ENCODE measurements at places on chromosomes 7 and 10.

- no peak for DNase-seq
Observed at GRCh38 chr7:29563590-29564495, at the start of gene PRR15. TSS of gene PRR15 (plus strand) at chr7:29563835. CDS start at chr7:29566330, 2,495 bp downstream.

- peak; percentile 44 for DNase-seq
Observed at GRCh38 chr10:9762966-9763656, 1254.6 kb upstream of the CELF2 start.

DNA sequence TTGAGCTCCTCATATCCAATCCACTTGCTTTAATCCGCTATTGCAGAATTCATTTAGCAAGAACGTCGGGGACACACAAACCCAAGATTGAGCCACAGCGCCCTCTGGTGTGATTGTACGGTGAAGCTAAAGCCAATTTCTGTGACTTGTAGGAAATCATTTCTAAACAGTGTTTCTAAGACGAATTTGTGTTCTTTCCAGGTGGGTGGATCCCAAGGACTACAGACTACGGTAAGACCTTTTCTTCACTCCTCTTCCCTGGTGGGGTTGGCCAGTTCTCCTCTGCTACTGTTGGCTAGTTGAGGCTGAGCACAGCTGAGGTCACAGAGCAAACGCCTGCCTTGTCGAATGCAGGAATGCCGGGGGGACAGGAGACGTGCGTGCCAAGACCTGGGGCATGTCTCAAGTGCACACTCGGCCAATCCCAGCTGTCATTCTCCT, 5.2 kb downstream of the DMBT1 start:
- peak; percentile 30 for DNase-seq

DNA sequence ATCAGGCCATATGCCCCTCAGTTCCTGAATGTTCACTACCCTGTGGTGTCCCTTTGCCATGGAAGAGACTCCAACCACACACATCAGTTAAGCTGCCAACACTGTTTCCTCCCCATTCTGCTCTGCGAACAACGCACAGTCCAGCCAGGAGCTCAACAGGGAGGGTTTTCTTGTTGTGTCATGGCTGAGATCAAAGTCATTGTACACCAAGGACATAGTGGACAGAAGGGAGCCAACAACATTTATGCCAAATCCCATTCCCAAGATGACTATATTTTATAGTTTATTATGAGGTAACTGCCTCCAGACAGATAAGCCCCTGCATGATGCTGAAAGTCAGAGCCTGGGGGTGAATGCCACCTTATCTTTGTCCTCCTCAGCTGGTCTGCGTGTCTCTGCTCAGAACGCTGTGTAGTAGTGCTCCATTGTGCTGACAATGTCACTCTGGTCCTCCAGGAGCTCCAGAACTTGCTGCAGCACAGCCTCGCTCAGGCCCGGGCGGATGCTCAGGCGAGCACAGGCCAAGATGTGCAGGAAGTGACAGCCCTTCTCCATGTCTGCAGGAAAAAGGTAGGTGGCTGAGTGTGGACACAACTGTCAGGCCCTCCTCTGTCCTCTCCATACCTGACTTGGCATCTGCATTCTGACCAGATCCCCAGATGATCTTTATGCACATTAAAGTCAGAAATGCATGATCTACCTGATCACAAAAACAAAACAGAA, 27.1 kb upstream of the SH3PXD2A start:
- DNase-seq: no peak

GRCh38 chr10:9137368-9137767, 1082.9 kb downstream of the GATA3 start:
- no peak for DNase-seq

DNA sequence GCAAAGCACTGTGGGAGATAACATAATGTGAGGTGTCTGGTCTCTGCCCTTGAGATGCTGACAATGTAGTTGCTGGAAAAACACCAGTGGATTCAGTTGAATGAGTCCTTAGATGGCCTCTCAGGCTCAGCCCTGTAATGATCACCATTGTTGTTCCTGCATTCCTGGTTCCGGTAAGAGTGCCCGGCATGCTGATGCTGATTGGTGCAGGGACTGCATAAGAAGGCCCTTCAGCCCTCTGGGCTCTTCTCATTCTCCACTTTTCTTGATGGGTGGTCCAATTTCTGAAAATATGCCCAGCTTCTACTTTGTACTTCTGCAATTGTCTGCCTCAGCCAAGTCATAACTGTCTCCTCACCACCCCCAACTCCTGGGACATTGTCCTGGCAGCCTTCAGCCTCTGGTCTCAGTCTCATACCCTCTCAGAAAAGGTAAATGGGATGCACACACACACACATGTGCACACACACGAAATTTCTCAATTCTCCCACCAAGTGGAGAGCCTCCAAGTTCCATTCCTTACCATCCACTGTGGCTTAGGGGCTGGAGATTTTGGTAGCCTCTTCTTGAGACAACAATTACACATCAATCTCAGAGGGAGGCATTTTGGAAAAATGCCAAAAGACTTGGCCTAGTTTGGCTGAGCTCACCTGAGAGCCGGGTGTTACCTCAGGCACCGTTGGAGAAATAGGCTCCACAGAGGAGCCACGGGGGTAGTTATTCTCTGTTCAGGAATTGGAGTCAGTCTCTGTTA, 314.9 kb downstream of the RPS24 start:
- DNase-seq: no peak

DNA sequence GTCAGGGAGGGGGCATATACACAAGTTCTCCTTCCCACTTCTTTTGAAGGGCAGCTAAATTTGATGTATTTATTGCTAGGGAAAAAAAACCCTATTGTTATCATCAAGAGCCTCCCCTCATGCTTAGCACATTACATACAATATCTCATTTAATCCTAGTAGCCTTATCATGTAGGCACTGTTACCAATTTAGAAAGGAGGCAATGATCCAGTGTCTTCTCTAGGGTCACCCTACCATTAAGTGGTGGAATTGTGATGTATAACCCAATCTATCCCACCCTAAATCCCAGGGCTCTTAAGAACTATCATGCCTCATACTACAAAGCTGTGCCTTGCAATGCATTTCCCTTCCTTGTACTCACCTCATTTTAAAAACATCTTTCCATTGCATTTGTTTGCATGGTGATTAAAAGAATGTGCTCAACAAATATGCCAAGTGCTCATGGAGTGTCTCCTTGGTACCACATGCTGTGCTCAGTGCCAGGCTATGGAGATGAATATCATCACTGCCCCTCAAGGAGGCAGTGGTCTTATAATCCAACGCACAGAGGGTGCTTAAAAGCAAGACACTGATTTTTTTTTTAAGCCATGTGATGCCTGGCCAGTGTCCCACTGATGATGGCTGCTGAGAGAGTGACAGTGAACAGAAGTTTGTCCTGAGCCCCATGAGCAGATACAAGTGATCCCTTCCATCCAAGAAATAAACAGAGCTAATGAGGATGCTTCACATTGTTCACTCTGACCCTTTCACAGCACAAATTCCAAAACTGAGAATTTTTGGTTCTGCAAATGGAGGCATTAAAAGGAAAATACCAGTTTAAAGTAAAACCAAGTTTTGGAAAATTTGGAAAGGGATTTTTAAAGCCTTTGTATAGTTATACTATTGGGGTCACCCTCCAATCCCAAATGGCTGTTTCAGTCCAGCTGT, 98.2 kb downstream of the SORBS1 start:
- DNase-seq: no peak

GRCh38 chr7:106119719-106120118, 7.6 kb upstream of the SYPL1 start:
- DNase-seq: no peak

DNA sequence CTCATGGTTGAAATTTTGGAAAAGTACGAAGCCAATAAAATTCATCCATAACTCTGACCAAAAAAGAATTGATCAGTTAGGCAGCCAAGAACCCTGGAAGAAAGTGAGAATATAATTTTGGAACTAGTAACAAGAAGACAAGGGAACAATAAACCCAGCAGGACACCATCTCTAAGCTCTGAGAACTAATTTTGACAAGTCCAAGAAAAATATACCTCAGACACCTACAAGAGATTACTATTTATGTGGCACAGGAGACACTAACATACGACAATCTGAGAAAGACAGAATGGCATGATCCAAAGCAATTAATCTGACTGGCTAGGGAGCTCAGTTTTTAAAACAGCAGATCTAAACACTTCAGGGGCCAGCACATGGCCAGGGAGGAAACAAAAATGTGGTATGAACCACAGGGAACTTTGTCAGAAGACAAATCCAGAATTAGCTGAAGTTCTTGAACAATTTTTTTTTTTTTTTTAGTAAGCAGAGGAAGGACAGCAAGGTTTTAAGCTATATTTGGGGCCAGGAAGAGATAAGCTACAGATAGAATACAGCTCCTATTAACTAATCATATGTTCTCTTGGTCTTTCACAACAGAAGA, 38.9 kb downstream of the PARD3 start:
- DNase-seq: no peak

- DNase-seq: peak; percentile 58
Observed at GRCh38 chr7:1889556-1890181, 219.6 kb downstream of the ELFN1 start.

DNA sequence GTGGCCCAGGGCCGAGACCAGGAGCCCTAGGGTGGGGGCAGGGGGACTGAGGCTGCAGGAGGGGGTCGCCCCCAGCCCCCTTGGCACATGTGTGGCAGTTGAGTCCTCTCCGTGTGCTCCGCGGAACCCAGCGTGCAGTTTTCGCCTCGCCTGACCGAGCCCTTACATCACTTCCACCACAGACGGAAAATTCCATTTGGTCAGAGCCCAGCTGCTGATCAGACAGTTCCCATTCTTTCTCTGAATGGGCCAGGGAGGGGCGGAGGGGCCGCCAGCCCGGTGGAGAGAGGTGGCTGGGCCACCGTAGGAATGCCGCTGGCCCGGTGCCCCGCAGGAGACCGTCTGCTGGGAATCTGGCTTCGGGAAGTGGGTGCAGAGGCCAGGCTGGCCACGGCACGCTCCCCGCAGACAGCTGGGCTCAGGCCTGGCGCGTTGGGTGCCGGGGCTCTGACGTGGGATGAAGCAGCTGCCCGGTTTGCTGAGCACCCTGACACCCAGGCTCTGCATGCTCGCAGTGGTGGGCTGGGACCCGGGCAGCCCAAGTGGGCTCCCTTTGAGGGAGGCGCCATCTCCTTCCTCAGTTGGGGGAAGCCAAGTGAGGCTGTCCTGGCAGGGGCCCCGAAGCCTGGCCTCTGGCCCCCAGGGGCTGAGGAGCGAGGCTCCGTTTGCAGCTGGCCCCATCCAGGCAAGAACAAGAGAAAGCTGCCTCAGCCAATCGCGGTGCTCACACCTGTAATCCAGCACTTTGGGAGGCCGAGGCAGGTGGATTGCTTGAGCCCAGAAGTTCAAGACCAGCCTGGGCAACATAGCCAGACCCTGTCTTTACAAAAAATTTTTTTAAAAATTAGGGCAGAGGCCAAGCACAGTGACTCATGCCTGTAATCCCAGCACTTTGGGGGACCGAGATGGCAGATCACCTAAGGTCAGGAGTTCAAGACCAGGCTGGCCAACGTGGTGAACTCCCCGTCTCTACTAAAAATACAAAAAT, 9.9 kb downstream of the TTYH3 start:
- peak; percentile 95 for DNase-seq

All from retinal pigment epithelial cell (primary cell).